ENCODE measurements at places on chromosomes 12 and 14. TPM values are rescaled to one million over a fixed set of nuclear protein-coding genes. Genes with fewer than 3 reads are reported as not detected.

ACOT6 gene
- not detected for total RNA-seq

PGF gene
- total RNA-seq = 0.29 TPM

BATF gene
- 74.6 TPM for total RNA-seq

PCBP2 gene
- 721 TPM for total RNA-seq

ERP29 gene
- 119 TPM for total RNA-seq

KANSL2 gene
- total RNA-seq = 56.6 TPM

MUCL1 gene
- total RNA-seq = not detected

SSPN gene
- not detected for total RNA-seq

DNA sequence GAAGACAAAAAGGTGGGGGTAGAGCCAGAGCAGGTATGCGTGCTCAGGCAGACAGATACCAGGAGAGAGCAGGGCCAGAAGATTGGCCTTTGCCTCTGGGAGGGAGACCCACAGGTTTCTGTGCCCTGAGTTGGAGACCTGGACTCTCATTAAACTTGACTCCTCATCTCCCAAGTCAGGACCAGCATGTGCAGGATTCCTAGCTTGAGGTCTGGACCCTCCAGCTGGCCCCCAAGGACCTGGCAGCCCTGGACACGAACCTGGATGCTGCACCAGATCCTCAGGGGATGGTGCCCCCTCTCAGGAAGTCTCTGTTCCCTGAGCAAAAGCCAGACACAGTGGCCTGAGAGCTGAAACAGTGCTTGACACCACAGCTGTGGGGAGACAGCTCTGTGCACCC is 10.5 kb upstream of the KRT73 start:
- H3K4me1 ChIP-seq = peaks cover 23% of the 10 kb centered on the region
- no peak for DNase-seq
- peaks cover 12% of the 10 kb centered on the region for H3K27me3 ChIP-seq
- H3K27ac ChIP-seq = no peak overlapping the region
- no peak overlapping the region for H3K4me3 ChIP-seq

- H3K27me3 ChIP-seq = no peaks in the 10 kb centered on the region
- no peak for DNase-seq
- H3K4me3 ChIP-seq = no peak overlapping the region
- no peak overlapping the region for H3K27ac ChIP-seq
These were observed 397.1 kb downstream of the APAF1 start for GRCh38 chr12:99042226-99042625.

- no peaks in the 10 kb centered on the region for H3K36me3 ChIP-seq
- no peak for DNase-seq
- no peak overlapping the region for H3K4me3 ChIP-seq
- no peaks in the 10 kb centered on the region for H3K4me1 ChIP-seq
These were observed 580.2 kb downstream of the MED13L start for GRCh38 chr12:115697340-115697739.

DNA sequence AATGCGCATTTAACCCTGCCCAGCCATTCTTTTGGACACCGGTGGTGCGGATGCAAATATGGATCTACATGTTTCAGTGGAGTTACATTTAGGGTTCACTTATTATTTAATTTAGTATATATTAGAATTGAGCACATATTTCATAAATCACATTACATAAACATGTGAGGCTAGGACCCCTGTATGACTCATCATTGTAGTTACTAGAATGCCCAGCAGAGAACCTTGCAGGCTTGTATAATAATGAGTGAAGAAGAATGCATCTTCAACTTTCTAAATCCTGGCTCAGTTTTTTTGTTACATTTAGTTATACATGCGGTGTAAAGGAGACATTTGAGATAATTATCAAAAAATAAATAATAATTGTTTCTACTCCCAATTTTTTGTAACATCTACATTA is 369.0 kb downstream of the ATP23 start:
- H3K27ac ChIP-seq = no peak overlapping the region
- H3K4me3 ChIP-seq = no peak overlapping the region
- H3K4me1 ChIP-seq = no peaks in the 10 kb centered on the region
- H3K27me3 ChIP-seq = no peaks in the 10 kb centered on the region
- H3K36me3 ChIP-seq = no peaks in the 10 kb centered on the region

DNA sequence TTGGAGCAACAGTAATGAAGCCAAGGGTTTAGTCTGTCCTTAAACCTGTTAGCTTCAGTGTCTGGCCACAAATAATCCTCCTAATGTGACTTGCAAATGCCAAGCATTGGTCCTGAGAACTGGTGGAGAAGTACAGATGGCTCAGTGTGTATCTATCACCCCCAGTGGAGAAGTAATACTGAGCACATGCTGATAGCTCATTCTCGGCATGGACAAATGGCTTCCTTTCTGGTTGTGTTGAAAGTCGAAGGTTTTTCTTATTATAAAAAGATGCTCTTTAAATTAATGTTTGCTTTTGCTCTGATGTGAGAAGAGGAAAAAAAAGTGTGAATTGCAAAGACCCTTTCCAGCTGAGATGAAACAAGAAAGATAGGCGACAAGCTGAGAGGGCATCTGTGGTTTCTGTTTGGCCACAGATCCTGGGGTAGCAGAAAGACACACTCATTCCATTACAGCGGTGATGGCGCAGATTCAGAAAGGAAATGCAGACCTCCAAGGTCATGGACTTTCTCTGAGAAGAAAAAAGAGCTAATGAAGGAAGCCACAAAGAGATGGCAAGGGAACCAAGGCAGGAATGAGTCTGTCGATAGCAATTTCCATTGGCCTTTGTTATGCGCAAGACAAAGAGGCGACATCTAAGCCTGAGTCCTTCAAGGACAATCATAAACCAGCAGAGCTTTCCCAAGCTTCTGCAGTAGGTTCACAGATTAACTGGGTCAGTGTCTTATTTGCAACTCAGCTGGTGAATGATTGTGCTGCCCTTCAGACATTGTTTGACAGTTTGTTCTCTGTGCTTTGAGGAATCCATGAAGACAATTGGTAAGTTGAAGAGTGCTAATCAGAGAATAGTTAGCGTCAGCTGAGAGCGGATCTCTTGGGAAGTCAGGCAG is 155.5 kb upstream of the RGS6 start:
- peaks cover 33% of the 10 kb centered on the region for H3K27me3 ChIP-seq
- peaks cover 26% of the 10 kb centered on the region for H3K36me3 ChIP-seq
- peak; percentile 83 for DNase-seq
- H3K27ac ChIP-seq = peak overlapping the region; percentile 22
- H3K4me1 ChIP-seq = peaks cover 21% of the 10 kb centered on the region

GRCh38 chr14:87286191-87286590 is 706.8 kb downstream of the GALC start:
- no peaks in the 10 kb centered on the region for H3K4me1 ChIP-seq
- H3K27me3 ChIP-seq = no peaks in the 10 kb centered on the region
- no peak overlapping the region for H3K27ac ChIP-seq

- H3K27me3 ChIP-seq = no peaks in the 10 kb centered on the region
- no peaks in the 10 kb centered on the region for H3K4me1 ChIP-seq
- H3K36me3 ChIP-seq = no peaks in the 10 kb centered on the region
These were observed 16.5 kb upstream of the KRT78 start for GRCh38 chr12:52865090-52865944.

DNA sequence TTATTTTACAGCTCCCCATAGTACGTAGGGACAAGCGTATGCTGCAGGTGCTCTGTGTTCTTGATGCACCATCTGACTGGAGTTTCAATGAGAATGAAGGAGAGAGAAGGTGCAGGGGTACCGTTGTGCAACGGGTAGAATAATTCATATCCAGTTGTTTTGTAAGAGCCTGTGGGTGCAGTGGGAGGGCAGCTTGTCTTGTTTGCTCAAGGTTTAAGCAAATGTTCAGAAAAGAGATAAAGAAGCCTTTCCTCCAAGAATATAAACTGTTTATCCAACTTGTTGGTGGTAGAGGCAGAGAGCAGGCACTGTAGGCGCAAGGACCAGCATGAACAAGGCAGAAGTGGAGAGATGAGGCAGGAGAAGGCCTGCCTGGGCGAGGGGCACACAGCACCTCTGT is 64.2 kb downstream of the ADCK1 start:
- no peak overlapping the region for H3K4me3 ChIP-seq
- H3K27ac ChIP-seq = no peak overlapping the region
- no peaks in the 10 kb centered on the region for H3K27me3 ChIP-seq
- no peak for DNase-seq

DNA sequence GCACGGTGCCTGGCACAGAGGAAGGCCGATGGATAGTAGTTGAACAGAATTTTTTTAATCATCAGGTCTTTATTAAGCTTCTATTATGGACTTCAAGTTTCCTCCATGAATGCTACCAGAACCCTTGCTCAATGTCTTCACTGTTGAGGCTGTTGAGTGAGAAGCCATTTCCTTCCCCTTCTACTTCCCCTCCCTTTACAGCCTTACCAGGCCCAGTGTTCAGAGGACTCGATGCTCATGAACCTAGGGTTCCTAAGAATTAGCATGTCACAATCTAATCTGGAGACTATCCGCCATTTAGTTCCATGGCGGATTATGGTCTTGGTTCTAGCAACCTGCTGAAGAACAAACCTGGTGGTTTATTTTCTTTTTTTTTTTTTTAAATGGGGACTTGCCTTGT is 17.7 kb downstream of the ETV6 start:
- no peak for DNase-seq
- H3K27me3 ChIP-seq = no peaks in the 10 kb centered on the region
- H3K4me1 ChIP-seq = peaks cover 4% of the 10 kb centered on the region
- no peak overlapping the region for H3K27ac ChIP-seq

GRCh38 chr14:106187216-106187615 is 660.8 kb downstream of the TMEM121 start:
- H3K27me3 ChIP-seq = peaks cover 67% of the 10 kb centered on the region
- H3K36me3 ChIP-seq = no peaks in the 10 kb centered on the region
- H3K27ac ChIP-seq = no peak overlapping the region
- H3K4me1 ChIP-seq = peaks cover 34% of the 10 kb centered on the region

- H3K4me3 ChIP-seq = peak overlapping the region; percentile 50
- peaks cover 97% of the 10 kb centered on the region for H3K4me1 ChIP-seq
- DNase-seq = peak; percentile 87
These were observed 27.1 kb downstream of the DAD1 start for GRCh38 chr14:22561661-22562579.

GRCh38 chr12:70748809-70749208 is 111.6 kb upstream of the PTPRB start:
- no peaks in the 10 kb centered on the region for H3K36me3 ChIP-seq
- peaks cover 14% of the 10 kb centered on the region for H3K27me3 ChIP-seq
- no peak overlapping the region for H3K27ac ChIP-seq
- no peaks in the 10 kb centered on the region for H3K4me1 ChIP-seq
- H3K4me3 ChIP-seq = no peak overlapping the region

GRCh38 chr14:77808250-77808649 is 8.3 kb downstream of the ADCK1 start:
- no peak overlapping the region for H3K4me3 ChIP-seq
- H3K36me3 ChIP-seq = no peaks in the 10 kb centered on the region
- DNase-seq = no peak
- H3K27ac ChIP-seq = no peak overlapping the region
- H3K4me1 ChIP-seq = peaks cover 14% of the 10 kb centered on the region

DNA sequence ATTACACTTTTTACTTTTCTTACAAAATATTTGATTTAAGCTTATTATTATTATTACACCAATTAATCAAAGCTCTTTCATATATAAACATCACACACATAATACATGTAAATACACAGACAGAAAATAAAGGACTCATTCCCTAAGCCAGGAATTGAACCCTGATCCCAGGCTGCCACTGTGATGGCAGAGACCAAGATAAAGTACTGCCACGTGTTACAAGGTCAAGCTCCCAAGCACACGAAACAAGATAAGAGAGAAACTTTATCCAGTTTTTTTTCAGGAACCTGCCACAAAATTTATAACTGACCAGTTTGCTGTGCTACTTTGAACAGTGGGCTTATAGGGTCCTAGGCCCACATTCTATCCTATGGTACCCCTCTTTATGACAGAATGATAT is 111.3 kb downstream of the EML1 start:
- H3K27me3 ChIP-seq = peaks cover 13% of the 10 kb centered on the region
- DNase-seq = no peak
- peaks cover 2% of the 10 kb centered on the region for H3K36me3 ChIP-seq
- no peak overlapping the region for H3K4me3 ChIP-seq

DNA sequence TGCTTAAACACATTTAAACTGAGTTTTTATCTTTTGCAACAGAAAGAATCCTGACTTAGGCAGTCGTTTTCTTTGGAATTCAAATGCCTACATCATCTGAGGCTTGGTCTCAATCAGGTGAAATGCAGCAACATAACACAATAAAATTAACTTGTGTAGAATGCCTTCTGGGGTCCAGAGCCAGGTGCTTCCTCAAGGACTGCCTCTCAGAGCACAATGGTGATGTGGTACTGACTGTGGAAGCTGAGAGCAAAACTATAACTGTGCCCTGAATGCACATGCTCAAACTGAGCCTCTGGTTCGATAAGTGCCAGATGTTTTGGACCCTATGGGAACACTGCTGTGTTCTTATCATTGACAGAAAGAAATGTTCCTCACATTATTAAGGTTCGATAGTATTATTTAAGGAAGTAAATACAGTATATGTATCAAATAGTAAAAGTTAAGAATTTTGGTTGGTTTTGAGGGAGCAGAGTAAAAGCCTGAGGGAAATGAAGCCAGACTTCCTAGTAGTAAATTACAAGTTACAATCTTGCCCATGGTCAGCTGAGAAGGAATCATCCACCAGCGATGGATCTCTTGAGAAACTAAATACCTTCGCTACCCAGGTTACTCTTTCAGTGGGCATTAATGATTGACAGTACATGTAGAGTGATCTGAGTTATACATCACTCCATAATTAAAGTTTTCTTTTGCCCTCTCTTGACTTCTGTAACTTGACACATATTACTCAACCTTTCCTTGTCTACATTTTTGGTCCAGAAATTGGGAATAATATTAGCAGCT is 122.9 kb upstream of the ATP2B1 start:
- no peaks in the 10 kb centered on the region for H3K4me1 ChIP-seq
- H3K4me3 ChIP-seq = no peak overlapping the region
- no peak for DNase-seq

- no peaks in the 10 kb centered on the region for H3K27me3 ChIP-seq
- H3K4me1 ChIP-seq = no peaks in the 10 kb centered on the region
- no peak overlapping the region for H3K27ac ChIP-seq
- H3K36me3 ChIP-seq = no peaks in the 10 kb centered on the region
These were observed 8.3 kb upstream of the GNS start for GRCh38 chr12:64767495-64767894.

DNA sequence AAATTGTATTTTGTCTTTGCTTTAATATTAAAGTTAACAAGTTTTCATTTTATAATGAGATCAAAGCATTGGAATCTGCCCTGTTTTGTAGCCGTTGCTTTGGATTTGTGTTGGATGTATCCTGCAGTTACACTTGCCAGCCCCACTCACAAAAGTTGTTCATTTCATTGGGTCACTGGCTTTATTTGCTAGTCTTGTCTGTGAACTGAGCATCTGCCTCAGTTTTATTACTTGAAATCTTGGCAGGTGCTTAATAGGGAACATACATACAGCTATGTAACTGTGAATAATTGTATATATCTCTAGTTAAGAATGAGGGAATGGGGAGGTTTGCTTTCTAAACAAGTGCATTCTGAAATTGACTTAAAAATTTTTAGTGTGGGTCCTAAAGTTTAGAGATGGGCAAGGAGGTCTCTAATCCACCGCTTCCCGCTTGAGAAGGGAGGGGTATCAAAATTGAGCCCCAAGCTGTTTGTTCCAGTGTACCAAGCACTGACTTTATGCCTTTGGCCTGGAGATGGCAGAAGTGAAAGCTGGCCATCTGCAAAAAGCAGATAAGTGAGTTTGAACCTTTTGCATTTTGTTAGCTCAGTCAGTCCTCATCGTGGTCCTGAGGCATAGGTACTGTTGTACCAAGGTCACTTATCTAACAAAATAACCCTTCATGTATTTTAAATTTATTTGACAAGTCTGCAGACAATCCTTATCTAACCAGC is 9.3 kb downstream of the EIF5 start:
- H3K36me3 ChIP-seq = peaks cover 62% of the 10 kb centered on the region
- peaks cover 10% of the 10 kb centered on the region for H3K4me1 ChIP-seq
- no peaks in the 10 kb centered on the region for H3K27me3 ChIP-seq
- no peak overlapping the region for H3K4me3 ChIP-seq
- no peak overlapping the region for H3K27ac ChIP-seq

GRCh38 chr14:58752771-58753201 is 115.0 kb downstream of the DACT1 start:
- peaks cover 13% of the 10 kb centered on the region for H3K27me3 ChIP-seq
- DNase-seq = no peak
- H3K4me1 ChIP-seq = peaks cover 9% of the 10 kb centered on the region
- no peak overlapping the region for H3K4me3 ChIP-seq
- no peaks in the 10 kb centered on the region for H3K36me3 ChIP-seq
- no peak overlapping the region for H3K27ac ChIP-seq

All from activated CD8-positive, alpha-beta memory T cell treated with anti-CD3 and anti-CD28 coated beads, Interleukin-2, amount 10 ng/mL, durations not matched to agents 7 days and 5 days (primary cell).